ENCODE measurements at places on chromosomes 16 and 17. TPM values are rescaled to one million over a fixed set of nuclear protein-coding genes. Genes with fewer than 3 reads are reported as not detected.

DNA sequence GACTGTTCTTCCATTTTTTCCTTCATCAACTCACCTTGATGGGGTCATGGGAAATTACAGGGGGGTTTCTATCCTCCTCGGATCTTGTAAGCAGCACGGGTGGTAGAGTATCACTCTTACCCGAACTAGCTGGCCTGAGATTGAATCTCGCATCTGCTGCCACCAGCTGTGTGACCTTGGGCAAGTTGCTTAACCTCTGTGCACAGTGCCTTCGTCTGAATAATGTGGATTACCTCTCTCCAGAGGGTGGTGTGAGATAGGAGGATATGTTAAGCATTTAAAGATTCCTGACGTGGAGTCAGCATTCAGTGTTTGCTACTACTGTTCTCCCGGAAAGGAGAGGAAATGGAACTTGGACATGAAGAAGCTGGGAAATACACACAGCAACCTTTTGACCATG lies 24.4 kb downstream of the LASP1 start:
- H3K27ac ChIP-seq: no peak overlapping the region
- peaks cover 23% of the 10 kb centered on the region for H3K4me1 ChIP-seq
- no peaks in the 10 kb centered on the region for H3K36me3 ChIP-seq

GRCh38 chr17:31609331-31609730 lies 217.9 kb downstream of the RAB11FIP4 start:
- DNase-seq: no peak
- no peaks in the 10 kb centered on the region for H3K36me3 ChIP-seq
- no peak overlapping the region for H3K27ac ChIP-seq
- H3K4me3 ChIP-seq: no peak overlapping the region
- H3K27me3 ChIP-seq: peaks cover 7% of the 10 kb centered on the region

DNA sequence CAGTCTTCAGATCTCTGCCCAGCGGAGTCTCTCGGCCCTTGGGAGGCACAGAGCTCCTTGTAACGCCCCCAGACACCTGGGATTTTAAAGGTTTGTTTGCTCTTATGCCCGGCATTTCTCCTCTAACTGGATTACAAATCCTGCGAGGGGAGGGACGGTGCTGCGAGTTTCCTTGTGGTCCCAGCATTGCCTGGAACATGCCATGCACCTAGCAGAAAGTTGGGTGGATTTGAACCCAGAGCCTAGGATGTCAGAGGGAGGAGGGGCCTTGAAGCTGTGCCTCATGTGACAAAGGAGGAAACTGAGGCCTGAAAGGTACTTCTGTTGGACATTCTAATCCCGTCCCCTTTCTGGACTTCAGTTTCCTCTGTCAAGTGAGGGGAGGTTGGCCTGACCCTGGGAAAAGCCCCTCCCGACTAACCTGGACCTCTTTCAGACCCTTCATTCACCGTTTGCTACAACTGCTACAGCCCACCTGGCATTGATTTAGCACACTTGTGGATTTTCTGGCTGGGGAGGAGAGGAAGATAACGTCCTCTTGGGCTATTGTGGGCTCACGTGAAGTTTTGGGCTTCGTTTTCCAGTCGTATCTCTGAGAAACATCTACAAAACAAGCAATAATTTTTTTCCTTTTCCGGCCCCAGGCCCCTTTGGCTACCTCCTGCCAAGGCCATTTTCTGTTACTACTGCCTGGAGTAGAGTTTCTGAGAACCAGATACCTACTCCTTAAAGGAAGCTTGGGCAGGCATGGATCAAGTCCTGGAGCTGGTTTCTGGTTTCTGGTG lies 30.9 kb downstream of the MRC2 start:
- peaks cover 5% of the 10 kb centered on the region for H3K27me3 ChIP-seq
- no peak overlapping the region for H3K27ac ChIP-seq
- H3K4me3 ChIP-seq: peak overlapping the region; percentile 10
- DNase-seq: no peak
- H3K4me1 ChIP-seq: peaks cover 13% of the 10 kb centered on the region

DNA sequence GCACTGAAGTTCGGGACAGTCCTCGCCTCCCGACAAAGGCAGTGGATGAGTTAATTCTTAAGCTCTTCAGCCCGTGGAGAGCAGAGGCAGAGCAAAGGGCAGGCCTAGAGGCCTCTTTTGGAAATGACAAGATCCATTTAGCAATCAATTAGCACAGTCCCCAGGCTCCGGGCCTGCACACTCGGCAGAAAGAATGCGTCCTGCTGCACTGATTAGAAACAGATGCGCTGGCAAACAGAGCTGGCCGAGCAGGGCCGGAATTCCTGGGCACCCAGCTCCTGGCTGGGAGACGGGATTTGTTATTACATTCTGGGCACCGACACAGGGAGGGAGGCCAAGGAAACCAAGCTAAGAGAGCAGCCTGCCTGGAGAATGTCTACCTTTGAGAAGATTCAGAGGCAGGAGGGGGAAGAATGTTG lies 162.9 kb downstream of the COPRS start:
- H3K4me3 ChIP-seq: peak overlapping the region; percentile 69
- peaks cover 11% of the 10 kb centered on the region for H3K27me3 ChIP-seq
- H3K27ac ChIP-seq: peak overlapping the region; percentile 52
- peaks cover 30% of the 10 kb centered on the region for H3K4me1 ChIP-seq

DNA sequence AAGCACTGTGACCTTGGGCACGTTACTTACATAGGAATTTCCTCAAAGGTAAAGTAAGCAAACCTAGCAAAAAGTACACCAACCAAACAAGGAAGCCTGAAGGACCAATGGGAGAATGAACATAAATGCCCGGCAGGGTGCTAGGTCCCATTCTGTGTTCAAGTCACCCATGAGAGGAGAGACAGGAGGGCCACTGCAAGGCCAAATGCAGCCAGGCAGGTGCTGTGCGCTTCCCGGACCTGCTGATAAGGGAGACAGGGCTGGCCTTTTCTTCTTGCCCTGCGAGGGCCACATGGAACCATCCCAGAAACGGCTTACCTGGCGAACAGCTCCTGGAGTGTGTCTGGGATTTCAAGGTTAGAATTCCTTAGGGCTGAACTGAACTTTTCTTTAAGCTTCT lies 69.0 kb downstream of the GTF3C1 start:
- no peak overlapping the region for H3K27ac ChIP-seq
- no peaks in the 10 kb centered on the region for H3K36me3 ChIP-seq
- no peak for DNase-seq
- no peaks in the 10 kb centered on the region for H3K4me1 ChIP-seq

DNA sequence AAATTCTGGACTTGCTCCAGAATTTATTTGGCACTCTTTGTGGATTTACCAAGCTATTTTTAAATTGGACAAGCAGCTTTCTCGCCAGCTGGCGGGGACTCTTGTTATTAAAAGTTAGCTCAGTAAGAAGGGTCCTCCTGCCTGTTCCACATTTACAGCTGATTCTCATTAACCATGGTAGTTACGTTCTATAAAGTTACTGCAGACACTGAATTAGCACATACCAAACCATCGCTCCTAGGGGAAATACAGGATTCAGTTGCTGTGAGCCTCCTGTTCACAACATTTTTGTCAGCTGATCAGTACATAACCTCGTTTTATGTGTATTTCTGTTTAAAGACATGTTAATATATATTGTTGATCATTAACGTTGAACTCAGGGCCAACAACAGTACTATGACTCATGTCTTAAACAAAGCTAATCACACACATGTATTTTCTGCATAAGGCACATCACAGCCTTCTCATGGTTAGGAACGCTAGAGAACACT lies 4.2 kb downstream of the LDAF1 start:
- no peaks in the 10 kb centered on the region for H3K27me3 ChIP-seq
- no peaks in the 10 kb centered on the region for H3K4me1 ChIP-seq
- H3K4me3 ChIP-seq: no peak overlapping the region
- DNase-seq: no peak
- H3K27ac ChIP-seq: no peak overlapping the region

GRCh38 chr17:15432807-15433611 lies 34.4 kb downstream of the CDRT4 start:
- no peaks in the 10 kb centered on the region for H3K4me1 ChIP-seq
- no peak overlapping the region for H3K4me3 ChIP-seq
- no peak overlapping the region for H3K27ac ChIP-seq
- DNase-seq: no peak

DNA sequence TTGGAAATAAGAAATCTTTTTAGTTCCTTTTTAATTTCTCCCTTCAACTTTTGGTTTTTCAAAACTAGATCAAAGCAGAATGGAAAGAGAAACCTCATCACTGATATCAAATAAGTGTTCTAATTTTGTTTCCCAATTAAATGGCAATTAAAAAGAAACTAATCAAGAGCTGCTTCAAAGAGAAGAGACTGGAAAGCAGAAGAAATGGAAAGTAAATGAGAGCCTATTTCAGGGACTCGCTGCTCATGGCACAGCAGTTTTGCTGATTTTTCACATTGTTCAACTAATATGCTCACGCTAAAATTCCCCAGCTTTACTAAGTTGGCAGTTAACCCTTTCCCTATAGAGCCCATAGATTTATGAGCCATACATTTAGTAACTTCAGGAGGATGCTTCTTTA lies 6.5 kb downstream of the NMT1 start:
- H3K4me1 ChIP-seq: peaks cover 3% of the 10 kb centered on the region
- no peak overlapping the region for H3K27ac ChIP-seq
- no peak overlapping the region for H3K4me3 ChIP-seq
- no peak for DNase-seq
- no peaks in the 10 kb centered on the region for H3K36me3 ChIP-seq
- H3K27me3 ChIP-seq: no peaks in the 10 kb centered on the region

- H3K36me3 ChIP-seq: peaks cover 5% of the 10 kb centered on the region
- no peak overlapping the region for H3K27ac ChIP-seq
- DNase-seq: peak; percentile 10
- H3K4me1 ChIP-seq: peaks cover 10% of the 10 kb centered on the region
- no peak overlapping the region for H3K4me3 ChIP-seq
- H3K27me3 ChIP-seq: peaks cover 6% of the 10 kb centered on the region
Measured at GRCh38 chr17:9236286-9237052, 215.2 kb downstream of the NTN1 start.

DNA sequence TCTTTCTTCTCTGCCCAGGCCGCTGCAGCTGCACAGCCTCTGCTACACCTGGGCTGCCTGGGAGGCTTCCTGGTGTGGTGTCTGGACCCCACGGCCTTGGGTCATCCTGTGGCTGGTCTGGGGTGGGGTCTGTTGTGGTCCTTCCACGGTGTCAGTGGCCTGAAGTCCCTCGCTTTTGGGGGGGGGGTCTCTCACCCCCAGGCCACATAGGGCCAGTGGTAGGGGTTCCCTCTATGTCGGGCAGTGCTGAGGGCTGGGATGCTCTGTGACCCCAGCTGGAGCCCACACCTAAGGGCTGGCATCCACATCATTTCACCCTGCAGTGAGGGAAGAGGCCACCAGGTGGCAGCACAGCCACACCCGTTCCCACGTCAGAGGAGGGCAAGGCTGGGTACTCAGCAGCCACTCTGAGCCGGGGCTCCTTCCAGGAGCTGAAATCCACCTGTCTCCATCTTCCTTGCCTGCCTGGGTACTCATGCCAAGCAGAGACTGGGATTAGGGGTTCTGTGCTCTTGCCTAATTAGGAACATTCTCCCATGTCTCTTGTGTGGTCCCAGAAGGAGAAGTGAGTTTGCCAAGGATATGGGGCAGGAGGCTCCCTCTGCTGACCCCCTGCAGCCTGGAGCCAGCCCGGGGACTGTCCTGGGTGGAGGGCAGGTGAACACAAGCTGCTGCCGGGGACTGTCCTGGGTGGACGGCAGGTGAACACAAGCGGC lies 13.0 kb downstream of the ENGASE start:
- no peaks in the 10 kb centered on the region for H3K36me3 ChIP-seq
- H3K27ac ChIP-seq: no peak overlapping the region
- H3K4me1 ChIP-seq: peaks cover 6% of the 10 kb centered on the region

DNA sequence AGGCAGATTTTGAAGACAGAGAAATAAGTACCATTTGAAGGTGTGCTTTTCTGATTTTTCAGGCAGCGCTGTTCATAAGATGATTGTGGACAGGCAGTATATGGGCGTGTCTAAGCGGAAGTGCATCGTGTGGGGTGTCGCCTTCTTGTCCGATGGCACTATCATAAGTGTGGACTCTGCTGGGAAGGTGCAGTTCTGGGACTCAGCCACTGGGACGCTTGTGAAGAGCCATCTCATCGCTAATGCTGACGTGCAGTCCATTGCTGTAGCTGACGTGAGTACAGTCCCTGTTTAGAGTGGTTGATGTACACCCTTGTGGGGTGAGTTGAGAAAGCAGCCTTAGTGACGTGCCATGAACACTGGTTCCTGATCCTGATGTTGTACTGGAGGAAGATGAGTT lies 10.7 kb downstream of the UTP4 start:
- H3K27me3 ChIP-seq: peaks cover 5% of the 10 kb centered on the region
- peaks cover 36% of the 10 kb centered on the region for H3K4me1 ChIP-seq
- H3K27ac ChIP-seq: peak overlapping the region; percentile 74
- DNase-seq: peak; percentile 55

GRCh38 chr17:57484826-57485565 lies 228.7 kb downstream of the MSI2 start:
- H3K4me3 ChIP-seq: no peak overlapping the region
- H3K27ac ChIP-seq: no peak overlapping the region
- no peaks in the 10 kb centered on the region for H3K36me3 ChIP-seq
- H3K4me1 ChIP-seq: peaks cover 17% of the 10 kb centered on the region
- no peak for DNase-seq
- peaks cover 8% of the 10 kb centered on the region for H3K27me3 ChIP-seq

- H3K4me1 ChIP-seq: peaks cover 17% of the 10 kb centered on the region
- no peak for DNase-seq
- H3K4me3 ChIP-seq: no peak overlapping the region
- no peaks in the 10 kb centered on the region for H3K36me3 ChIP-seq
- no peak overlapping the region for H3K27ac ChIP-seq
- no peaks in the 10 kb centered on the region for H3K27me3 ChIP-seq
Measured at GRCh38 chr17:49734515-49735490, 27.0 kb upstream of the SLC35B1 start.

DNA sequence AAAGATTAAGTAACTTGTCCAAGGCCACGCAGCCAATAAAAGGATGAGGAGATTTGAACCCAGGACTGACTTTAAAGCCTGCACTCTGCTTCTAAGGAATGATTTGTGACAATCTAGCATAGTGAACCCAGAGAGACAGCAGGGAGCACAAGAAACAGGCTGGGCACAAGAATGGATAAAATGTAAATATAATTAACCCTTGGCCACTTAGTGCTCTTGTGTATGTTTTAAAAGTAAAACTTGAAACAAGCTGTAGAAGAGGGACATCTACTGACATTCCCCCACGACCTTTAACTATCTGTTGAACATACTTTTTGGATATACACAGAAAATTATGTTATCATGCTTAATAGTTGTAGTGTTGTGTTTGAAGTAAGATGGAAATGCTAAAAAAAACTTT lies 141.9 kb upstream of the PMFBP1 start:
- peaks cover 3% of the 10 kb centered on the region for H3K4me1 ChIP-seq
- no peak overlapping the region for H3K4me3 ChIP-seq
- no peaks in the 10 kb centered on the region for H3K27me3 ChIP-seq
- no peak for DNase-seq

DNA sequence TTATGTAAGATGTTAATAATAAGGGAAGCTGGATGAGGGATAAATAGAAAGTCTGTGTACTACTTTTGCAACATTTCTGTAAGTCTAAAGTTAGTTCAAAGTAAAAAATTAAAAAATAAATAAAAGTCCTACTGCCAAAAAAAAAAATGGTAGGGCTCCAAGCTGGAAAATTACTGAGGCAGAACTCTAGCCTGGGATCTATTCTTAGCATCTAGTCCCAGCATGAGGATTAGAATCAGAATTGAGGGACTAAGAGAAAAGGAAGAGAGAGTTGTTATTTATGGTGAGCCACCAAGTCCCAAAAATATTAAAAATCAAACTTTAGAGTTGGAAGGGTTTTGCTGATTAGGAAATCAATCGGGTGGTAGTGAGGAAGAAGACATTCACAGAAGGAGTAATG lies 110.3 kb downstream of the CYB561 start:
- H3K36me3 ChIP-seq: no peaks in the 10 kb centered on the region
- no peaks in the 10 kb centered on the region for H3K27me3 ChIP-seq
- DNase-seq: no peak
- H3K4me1 ChIP-seq: no peaks in the 10 kb centered on the region
- no peak overlapping the region for H3K4me3 ChIP-seq

The ADAM11 gene
- total RNA-seq: 396 TPM

The PHKB gene
- 123 TPM for total RNA-seq

The LYRM9 gene
- total RNA-seq: 10.6 TPM

The TLCD3B gene
- total RNA-seq: 253 TPM

The CA4 gene
- total RNA-seq: 0.98 TPM

The RMI2 gene
- 4.2 TPM for total RNA-seq

The PNMT gene
- not detected for total RNA-seq
